Suppressor macrophage (primary cell): ENCODE measurements at places on chromosomes 4 and X.
A peak's percentile ranks its signal among the peaks of the same experiment; 100 is the strongest.

DNA sequence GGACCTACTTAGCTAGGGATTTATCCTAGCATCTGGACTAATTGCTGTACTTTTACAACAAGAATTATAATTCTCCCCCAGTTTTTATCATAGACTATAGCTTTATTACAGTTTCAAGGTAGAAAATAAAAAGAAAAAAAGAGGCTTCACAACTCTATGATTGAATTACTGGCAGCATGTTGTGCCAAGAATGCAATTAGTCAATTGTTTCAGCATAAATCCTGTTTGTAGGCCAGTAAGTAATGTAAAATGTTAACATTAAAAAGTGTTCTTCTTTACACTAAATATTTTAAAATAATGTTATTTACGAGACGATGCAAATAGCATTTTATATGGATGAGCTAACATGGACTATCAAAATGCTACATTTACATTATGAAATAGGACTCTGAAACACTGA, 228.4 kb downstream of the MAPK10 start:
- no peak for DNase-seq

GRCh38 chr4:70236125-70236524, 6.3 kb upstream of the CSN3 start:
- DNase-seq: no peak

DNA sequence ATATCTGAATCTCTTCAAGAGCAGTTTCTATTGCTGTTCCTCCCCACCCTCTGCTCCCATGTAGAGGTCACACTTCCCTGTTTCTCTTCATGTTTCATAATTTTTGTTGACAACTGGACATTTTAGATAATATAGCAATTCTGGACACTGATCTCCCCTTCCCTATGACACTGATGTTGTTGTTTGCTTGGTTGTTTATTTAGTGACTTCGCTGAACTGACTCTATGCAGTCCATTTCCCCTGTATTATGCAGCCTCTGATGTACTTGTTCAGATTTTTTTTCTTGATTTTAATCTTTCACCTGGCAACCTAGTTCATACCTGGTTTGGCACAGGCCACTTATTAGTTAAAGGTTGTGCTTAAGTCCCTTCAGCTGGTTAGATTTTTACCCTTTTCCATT, 29.2 kb downstream of the CLDN2 start:
- no peak for DNase-seq

GRCh38 chrX:27463187-27463586, at the start of gene PPP4R3C:
Gene PPP4R3C (minus strand): TSS chrX:27463341. CDS start chrX:27463296, 45 bp downstream.
- no peak for DNase-seq

DNA sequence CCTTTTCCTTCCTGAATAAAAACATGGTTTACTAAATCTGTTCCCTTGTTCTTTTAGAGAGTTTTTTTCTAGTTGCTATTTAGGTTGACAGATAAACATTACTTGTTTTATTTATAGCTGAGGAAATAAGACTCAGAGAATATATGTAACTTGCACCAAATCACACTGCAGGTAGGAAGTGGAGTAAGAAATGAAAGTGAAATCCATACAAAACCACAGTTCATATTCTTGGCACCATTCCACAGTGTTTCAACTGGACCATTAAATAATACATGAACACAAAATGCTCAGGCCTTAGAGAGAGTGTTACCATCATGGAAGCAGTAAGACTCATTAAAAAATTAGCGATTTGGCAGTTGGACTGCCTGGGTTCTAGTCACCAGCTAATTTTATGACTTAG, 326.9 kb upstream of the SLIT2 start:
- DNase-seq: no peak

DNA sequence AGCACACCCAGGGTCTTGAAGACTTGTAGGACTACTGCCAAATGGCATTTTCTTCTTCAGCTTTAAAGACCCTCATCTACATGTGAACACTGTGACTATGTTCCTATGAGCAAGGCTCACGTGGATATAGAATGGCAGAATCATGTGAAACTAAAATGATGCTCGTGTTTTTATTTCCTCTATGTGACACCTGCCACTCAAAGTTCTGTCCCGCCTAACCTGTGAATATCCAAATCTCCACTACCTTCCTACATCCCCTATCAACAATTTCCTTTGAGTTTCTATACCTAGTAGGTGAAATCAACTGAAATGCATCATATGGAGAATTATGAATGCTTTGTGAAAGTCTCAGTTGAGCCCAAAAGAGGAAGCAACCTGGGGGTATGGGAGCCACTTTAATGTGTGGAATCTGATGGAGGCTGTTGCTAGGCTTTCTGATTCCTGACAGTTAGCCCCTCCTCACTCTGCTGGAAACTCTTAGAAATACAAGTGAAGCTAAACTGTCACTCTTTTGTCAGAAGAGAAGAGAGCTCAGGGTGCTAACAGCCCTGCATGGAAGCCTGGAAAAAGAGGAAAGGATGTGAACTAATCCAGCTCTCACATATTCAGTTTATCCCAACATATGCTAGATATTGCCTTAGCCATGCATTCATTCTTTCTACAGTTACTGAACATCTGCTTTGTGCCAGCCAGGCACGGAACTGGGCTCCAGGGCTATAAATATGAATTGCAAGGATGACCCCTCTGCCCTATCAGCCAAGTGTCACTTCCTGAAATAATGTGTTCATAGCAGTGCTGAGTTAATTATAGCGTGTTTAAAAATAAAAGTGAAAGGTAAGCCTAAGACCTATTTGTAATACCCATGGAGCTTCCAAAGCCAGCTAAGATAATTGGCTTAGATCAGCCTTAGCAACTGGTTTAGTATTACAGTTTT, 11.0 kb downstream of the LHFPL1 start:
- DNase-seq: peak; percentile 26

DNA sequence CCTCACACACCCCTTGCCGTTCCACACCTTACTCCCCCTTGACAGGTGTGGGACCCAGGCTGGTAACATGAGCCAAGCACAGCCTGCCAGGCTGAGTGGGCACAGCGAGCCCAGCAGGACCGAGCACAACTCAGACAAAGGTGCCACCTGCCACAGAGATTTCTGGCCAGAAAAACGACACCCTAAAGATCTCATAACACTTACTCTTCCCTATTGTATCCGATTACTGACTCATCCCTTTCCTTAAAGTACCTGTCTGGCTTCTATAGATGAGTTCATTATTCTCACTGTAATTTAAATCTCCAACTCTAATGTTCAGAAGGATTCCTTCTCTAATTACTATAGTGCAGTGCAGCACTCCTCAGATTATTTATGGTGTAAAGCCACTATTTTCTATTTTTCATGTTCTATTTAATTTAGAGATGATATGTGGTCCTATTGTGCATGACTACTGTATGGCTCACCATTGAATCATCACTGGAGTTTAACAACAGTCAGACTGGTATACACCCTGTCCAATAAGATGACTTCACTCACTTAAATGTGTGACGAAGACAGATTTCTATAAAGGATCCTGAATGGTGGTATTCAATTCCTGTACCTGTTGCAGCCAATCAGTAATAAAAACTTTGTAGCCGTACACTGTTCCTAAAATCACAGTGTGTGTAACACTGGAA, 7.6 kb upstream of the SYTL5 start:
- no peak for DNase-seq

- peak; percentile 58 for DNase-seq
Measured at GRCh38 chr4:74397748-74398426, 32.9 kb downstream of the EREG start.

DNA sequence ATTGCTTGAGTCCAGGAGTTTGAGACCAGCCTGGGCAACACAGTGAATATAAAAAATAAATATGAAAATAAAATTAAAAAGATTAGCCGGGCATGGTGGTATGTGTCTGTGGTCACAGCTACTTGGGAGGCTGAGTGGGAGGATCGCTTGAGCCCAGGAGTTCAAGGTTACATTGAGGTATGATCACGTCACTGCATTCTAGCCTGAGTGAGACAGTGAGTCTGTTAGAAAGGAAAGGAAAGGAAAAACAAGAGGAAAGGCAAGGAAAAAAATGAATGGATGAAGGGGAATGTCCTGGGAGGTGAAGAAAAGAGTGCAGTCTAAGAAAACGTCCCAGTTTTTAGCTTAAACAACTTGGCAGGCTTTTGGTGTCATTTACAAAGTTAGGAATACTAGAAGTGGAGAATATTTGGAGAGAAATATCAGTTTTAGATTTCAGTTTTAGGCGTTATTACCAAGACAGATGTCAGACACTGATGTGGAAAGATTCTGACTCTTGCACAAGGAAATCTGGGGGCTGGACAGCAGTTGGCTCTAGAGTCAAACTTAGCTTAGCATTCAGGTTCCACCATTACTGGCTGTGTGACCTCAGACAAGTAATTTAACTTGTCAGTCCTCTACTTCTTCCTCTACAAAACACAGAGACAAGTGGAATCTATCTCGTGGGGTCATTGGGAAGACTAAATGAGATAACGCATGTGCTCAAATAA, 139.0 kb downstream of the TSPAN5 start:
- peak; percentile 7 for DNase-seq
